ENCODE measurements at places on chromosomes 7 and 10.

- no peak for DNase-seq
These were observed 4.5 kb upstream of the EMX2 start for GRCh38 chr10:117537904-117538524.

DNA sequence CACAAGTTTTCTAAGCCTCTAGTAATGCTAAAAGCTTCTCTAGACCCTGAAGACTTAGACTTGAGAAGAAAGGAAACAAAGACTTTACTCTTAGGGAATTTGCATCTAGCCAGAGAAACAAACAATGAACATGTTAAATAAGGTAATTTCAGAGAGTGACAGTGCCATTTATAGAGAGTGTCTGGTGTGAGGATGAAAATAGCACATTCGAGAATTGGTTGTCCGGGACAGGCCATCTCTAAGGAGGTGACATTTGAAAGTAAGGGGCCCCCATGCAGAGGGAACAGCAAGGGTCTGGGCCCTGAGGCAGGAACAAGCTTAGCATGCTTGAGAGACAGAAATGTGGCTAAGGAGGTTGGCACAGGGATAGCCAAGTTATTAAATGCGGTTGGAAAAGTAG, 48.1 kb downstream of the ADAM22 start:
- DNase-seq, result no peak

DNA sequence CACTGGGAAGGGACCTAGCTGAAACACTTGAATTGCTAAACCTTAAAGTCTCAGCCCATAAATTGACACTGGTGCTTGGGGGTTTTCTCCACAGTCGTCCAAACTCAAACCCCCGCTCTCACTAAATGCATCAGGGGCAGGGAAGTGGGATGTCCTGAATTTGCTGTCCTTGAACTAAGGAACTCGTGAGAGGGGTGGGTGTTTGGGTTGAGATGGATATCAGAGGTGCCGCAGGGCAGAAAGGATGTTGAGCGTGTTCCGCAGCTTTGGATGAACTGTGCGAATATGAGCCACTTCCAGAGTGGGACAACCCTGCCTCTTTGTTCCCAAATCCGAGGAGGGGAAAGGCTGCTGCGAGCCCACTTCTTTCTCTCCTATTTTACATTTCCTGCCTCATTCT, 90.3 kb upstream of the LYZL2 start:
- no peak for DNase-seq

DNA sequence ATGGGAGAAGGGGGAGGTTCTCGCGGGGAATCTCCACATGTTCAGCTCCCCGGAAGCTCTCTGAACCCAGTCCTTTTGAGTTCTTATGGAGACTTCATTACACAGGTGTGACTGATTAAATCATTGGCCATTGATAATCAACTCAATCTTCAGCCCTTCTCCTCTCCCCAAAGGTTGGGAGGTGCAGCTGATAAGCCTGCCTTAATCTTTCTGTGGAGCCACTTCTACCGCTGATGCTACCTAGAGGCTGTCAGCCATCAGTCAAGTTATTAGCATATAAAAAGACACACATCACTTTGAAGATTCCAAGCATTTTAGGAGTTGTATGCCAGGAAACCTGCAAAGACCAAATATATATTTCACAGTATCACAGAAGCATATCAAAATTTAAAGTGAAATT, 91.7 kb downstream of the MARCHF5 start:
- no peak for DNase-seq

GRCh38 chr7:114979803-114980507, 58.1 kb downstream of the MDFIC start:
- DNase-seq, result no peak

DNA sequence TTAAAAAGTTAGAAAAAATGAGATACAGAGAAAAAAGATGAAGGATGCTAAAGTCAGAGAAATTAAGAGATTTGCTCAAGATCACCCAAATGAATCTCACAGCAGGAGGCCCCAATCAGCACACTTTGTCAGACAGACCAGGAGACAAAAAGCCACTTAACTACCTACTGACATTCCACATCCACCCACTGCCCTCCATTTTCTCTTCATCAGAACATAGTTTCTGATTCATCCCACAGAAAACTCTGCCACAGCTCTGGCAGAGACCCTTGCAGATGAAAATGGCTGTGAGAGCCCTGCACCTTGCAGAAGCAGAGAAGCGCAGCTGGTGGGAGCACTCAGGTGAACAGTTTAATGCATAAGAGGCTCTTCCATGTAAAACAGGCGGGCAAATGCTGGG, 26.6 kb downstream of the DGKI start:
- DNase-seq, result no peak

DNA sequence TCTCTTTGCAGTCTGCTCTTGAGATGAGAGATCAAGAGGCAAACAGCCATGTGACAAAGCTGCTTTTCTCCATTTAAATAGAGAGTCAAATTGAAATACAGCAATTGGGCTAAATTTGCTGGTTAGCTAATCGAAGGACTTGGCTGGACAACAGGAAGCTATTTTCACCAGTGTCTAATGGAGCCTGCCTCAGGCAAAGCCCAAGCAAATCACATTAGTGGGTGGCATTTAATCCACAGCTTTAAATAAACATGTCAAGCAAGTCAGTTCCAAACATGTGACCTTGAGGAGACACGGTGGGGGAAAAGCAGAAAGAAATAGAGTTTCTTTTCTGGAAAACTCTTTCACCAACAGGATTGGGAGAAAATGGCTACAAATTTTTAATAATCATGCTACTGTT, 180.5 kb upstream of the AOAH start:
- no peak for DNase-seq

GRCh38 chr7:158754746-158755444, 50.3 kb upstream of the NCAPG2 start:
- no peak for DNase-seq

GRCh38 chr7:7582596-7582995, 15.9 kb downstream of the MIOS start:
- DNase-seq, result no peak

- DNase-seq, result no peak
These were observed 139.3 kb downstream of the CAMK1D start for GRCh38 chr10:12488626-12489025.

GRCh38 chr7:1097120-1097504, 9.2 kb downstream of the GPER1 start:
- no peak for DNase-seq

- no peak for DNase-seq
These were observed 27.0 kb downstream of the PDLIM1 start for GRCh38 chr10:95263864-95264226.

DNA sequence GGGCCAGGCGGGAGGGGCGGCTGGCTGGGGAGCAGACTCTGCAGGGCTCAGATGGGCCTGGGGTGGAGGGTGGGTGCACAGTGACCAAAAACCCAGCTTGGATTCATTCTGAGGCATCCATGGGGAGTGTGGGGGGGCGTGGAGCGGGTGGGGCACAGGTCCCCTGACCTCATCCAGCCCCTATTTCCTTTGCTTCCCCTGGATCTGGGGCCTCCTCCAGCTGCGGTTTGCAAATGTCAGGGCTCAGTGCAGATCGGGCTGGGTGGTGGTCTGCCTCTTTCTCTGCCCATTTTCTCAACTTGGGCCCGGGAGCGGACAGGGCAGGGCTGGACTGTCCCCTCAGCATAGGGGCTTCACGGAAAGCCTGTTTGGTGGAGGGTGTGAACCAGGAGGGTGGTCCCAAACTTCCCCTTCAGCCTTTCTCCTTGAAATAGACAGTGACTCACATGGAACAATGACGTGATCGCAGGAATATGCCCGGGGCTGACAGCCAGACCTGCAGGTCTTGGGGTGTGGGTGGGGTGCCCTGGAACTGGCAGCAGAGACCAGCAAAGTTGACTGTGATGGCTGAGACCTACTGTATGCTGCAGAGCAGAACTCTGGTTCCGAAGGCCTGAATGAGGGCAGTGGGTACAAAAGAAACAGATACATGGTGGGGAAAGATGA, 72.9 kb upstream of the PODXL start:
- DNase-seq, result no peak

DNA sequence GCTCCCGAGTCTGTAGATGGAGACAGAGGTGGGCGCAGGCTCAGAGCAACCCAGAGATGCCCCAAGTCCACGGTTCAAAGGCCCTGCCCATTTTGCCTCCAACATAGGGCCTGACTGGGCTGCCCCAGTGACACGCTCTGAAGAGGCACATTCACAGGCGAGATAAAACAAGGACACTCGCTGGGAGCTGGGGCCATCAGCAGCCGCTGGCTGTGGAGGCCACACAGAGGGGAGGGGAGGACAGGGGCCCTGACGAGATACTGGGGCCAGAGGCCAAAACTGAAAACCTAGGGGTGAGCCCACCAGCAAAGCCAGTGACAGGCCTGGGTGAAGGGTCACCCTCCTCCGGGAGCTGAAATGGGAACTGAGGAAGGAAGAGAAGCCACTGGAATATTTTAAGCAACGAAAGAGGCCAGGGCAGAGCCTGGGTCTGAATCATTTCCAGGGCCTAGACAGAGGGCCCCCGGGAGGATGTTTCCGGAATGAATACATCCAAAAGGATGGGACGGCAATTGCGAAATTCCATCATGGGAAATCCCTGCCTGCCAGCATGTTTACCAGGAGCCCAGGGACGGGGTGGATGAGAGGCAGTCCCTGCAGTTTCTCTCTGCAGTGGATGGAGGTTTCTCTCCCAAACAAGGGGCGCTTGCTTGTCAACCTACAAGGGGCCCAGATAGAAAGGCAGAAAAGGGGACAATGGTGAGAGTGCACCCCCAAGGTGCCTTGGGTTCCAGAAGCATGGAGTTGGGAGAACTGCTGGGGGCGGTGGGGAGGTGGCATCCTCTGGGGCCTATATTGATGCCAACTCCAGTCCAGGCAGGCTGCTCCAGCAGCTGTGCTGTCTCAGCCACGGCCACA, 29.0 kb upstream of the HSPA12A start:
- no peak for DNase-seq

GRCh38 chr10:8726084-8726778, 671.7 kb downstream of the GATA3 start:
- DNase-seq, result no peak

- DNase-seq, result no peak
These were observed 5.3 kb downstream of the TCAF1 start for GRCh38 chr7:143896667-143897066.

GRCh38 chr10:74652664-74653063, 173.7 kb upstream of the KAT6B start:
- DNase-seq, result no peak

DNA sequence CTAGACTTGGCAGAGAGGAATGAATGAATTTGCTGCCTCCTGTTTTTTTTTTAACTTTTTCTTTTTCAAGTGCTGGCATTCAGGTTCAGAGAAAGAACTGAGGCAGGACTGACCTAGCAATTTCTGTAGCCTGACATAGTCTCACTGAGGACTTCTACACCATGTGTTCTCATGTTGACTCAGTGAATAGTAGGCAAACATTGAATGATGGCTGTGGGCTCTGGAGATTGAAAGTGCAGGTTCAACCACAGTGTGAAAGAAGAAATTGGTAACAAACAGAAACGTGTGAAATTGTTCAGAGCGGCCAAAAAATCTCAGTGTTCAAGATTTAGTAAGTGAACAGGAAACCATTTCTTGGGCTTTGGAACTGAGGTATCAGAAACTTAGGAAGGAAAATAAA, 322.4 kb upstream of the GHITM start:
- no peak for DNase-seq

GRCh38 chr7:137881607-137882260, 35.0 kb upstream of the DGKI start:
- DNase-seq, result no peak

- no peak for DNase-seq
These were observed 61.0 kb downstream of the CFAP46 start for GRCh38 chr10:132881186-132881920.

GRCh38 chr10:128116851-128117615, 9.2 kb downstream of the MKI67 start:
- DNase-seq, result no peak

- DNase-seq, result no peak
These were observed 748.8 kb downstream of the XPNPEP1 start for GRCh38 chr10:109174526-109174925.

DNA sequence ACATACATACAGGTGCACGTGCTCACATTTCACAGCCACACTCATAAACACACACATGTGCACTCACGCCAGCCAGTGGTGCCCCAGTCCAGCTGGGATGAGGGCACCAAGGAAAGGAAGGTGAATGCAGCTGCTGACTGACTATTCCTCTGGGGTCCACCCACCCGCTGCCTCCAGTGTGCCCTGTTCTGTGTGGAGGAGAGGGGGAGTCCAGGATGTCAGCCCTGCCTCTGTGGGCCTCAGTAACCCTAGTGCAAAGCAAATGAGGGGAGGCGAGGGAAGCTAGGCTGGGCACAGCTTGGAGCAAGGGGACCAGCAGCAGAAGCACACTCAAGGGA, 57.6 kb downstream of the YKT6 start:
- DNase-seq, result no peak

- DNase-seq, result no peak
These were observed 100.8 kb upstream of the FAM20C start for GRCh38 chr7:91396-92175.

DNA sequence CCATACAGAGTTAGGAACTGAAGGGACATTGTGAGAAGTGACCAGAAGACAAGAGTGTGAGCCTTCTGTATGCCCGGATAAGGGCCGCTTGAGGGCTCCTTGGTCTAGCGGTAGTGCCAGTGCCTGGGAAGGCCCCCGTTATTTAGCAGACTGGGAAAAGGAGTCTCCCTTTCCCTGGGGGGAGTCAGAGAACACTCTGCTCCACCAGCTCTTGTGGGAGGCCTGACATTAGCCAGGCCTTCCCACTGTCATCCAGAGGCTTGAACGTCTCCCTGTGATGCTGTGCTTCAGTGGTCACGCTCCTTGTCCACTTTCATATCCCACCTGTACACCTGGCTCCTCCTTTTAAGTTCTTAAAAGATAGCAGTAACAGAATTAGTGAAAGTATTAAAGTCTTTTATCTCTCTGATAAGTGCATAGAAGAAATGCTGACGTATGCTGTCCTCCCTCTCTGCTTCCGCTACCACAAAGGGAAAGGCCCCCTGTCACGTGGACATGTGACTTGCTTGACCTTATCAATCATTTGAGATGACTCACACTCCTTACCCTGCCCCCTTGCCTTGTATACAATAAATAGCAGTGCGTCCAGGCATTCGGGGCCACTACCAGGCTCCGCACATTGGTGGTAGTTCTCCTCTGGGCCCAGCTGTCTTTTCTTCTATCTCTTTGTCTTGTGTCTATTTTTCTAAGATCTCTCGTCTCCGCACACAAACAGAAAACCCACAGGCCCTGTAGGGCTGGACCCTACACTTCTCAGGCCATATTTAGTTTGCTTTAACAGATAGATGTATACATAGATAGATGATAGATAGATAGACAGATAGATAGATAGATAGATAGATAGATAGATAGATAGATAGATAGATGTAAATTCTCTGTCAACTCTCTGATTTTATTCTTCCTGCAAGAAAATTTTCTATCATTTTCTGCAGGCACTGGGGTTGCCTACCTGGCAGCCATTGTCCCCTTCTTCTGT, 131.5 kb upstream of the JCAD start:
- DNase-seq, result no peak

GRCh38 chr7:11592699-11593098, 239.3 kb downstream of the THSD7A start:
- no peak for DNase-seq

- DNase-seq, result peak; percentile 73
These were observed 27.8 kb downstream of the RBM20 start for GRCh38 chr10:110671788-110672579.

Data from pancreas (tissue), 10 donors.